Stimulated activated CD4-positive, alpha-beta T cell treated with anti-CD3 and anti-CD28 coated beads, Interleukin-12 subunit alpha, Interleukin-12 subunit beta, amount 100 ng/mL, for 24 hours (primary cell): ENCODE measurements at places on chromosomes 12 and 14.
A peak's percentile ranks its signal among the peaks of the same experiment; 100 is the strongest.

DNA sequence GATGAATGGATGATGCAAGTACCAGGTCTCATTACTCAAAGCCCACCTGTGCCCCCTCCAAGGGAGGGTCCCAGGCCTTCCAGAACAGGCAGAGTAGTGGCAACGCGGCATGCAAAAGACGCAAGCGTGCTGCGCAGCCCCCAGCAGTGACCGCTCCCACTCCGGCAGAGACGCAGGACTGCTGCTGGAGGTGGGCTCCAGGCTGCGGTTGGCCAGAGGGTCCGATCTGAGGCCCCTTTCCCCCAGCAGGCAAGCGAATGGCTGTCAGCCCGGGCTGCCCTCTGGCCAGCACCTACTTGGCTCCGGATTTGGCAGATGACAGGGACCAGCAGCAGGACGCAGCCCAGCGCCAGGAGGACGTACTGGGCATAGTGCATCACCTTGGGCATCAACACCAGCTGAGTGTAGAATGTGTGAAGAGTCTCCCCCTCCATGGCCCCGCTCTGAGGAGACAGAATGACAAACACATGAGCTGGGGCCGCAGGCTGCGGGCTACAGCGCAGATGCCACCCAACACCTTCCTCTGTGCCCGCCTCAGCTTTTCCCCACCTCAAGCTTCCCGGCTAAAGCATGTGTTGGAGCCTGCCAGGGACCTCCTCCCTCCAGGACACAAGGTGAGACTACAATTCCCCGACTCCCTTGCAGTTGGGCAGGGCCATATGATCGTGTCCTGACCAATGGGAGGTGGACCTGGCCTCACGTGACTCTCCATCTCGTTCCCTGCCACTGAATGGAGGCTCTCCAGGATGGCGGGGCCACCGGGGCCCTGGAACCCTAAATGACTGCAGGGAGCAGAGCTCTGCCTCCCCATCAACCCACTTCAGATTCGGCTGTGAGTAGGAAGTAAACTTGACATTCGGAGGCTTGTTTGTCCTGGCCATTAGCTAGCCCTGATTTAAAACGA, 77.4 kb downstream of the SCARB1 start:
- no peak for DNase-seq

- no peak for DNase-seq
Measured at GRCh38 chr12:51517316-51517715, 73.7 kb upstream of the SCN8A start.

- DNase-seq, result no peak
Measured at GRCh38 chr12:70002912-70003255, 177.9 kb downstream of the MYRFL start.

DNA sequence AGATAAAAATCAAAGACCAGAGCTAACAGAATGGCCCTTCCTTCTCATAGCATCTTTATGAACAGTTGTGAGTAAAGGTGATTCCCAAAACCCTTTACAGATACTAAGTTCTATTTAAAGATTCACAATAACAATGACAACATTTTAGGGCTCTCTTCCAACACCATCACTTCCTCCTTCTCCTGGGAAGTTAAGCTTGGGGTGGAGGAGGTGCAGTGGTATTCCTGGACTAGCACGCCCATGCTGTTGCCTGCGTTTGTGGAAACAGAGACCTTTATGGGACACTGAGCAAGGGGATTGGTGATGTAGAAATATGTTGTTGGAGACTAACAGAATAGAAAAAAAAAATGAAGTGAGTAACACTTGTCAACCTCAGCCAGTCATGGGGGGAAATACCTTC, 22.5 kb downstream of the SYNE2 start:
- no peak for DNase-seq

DNA sequence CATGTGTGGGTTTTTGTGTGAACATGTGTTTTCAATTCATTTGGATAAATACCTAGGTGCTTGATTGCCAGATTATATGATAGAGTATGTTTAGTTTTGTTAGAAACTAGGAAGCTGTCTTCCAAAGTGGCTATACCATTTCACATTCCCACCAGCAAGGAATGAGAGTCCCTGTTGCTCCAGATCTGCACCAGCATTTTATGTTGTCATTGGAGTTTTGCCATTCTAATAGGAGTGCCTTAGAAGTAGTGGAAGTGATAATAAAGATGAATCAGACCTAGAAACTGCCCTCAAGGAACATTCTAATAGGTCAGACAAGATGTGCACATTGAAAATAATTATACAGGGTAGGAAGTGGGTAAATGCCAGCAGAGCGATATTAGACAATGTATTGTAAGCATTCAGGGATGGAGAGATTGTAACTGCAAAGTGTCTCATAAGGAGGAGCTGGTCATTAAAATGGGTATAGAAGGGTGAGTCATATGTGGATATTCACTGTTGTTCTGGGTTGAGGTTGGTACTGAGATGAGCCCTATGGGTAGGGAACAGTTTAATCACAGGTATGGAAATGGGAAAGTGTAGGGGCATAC, 71.4 kb downstream of the MNAT1 start:
- no peak for DNase-seq

DNA sequence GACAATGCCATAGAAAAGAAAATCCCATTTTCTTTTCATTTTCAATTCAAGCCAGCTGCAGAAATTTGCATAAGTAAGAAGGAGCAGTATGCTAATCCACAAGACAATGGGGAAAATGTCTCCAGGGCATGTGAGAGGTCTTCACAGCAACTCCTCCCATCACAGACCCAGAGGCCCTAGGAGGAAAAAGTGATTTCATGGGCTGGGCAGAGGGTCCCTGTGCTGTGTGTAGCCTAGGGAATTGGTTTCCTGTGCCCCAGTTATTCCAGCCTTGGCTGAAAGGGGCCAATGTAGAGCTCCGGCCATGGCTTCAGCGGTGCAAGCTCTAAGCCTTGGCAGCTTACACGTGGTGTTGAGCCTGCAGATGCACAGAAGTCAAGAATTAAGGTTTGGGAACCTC, 211.4 kb downstream of the CCDC59 start:
- DNase-seq, result no peak

- DNase-seq, result peak; percentile 46
Measured at GRCh38 chr12:100573292-100574186, at the start of gene GAS2L3. GAS2L3 (plus strand) TSS chr12:100573684; CDS start chr12:100594905, 21,221 bp downstream.

GRCh38 chr12:63353559-63353958, 202.6 kb upstream of the AVPR1A start:
- no peak for DNase-seq

DNA sequence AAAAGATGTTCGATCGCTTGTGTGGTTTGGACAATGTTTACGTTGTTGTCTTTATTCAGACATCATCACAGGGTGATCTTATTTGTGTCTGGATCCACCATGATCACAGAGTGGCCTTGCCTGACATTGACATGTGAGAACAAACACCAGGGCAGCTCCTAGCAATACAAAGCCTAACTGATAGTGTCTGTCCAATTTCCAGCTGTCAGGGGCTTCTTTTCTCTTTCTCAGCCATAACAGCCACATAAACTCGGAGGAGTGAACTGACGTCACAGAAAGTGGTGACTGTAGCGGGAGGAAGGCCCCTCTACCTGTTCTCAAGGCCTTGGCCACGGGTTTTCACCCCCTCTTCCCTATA, 5.8 kb upstream of the SLC6A13 start:
- no peak for DNase-seq

DNA sequence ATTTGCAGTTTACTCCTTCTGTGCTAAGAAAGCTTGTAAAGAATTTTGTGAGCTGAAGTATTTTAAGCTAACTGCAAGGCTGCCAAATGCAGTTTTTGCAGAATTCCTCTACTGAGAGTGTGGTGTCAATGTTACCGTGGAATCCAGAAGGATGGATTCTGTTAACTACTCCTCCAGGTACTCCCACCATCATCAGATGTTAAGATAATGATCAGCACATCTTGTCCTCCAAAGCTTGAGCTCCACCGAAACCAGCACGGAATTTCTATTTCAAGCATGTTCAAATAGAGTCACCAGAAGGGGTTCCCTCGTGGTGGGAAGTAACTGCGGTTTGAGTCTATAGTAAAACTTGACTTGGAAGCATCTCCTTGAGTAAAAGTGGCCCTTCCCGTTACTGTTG, 64.3 kb upstream of the CDKN3 start:
- no peak for DNase-seq
